ENCODE measurements at places on chromosomes 6 and 20. TPM values are rescaled to one million over a fixed set of nuclear protein-coding genes. Genes with fewer than 3 reads are reported as not detected.

UBE2J1 gene
- 30.0 TPM for total RNA-seq

CRISP2 gene
- total RNA-seq: not detected

FKBP1C gene
- 1.2 TPM for total RNA-seq

CD109 gene
- total RNA-seq: 1.3 TPM

RAET1E gene
- not detected for total RNA-seq

HLA-DQB2 gene
- 5.4 TPM for total RNA-seq

ELOVL4 gene
- not detected for total RNA-seq

F13A1 gene
- total RNA-seq: 21.1 TPM

PLA2G7 gene
- not detected for total RNA-seq

NUP43 gene
- total RNA-seq: 22.4 TPM

SNX9 gene
- 31.6 TPM for total RNA-seq

LRRC1 gene
- 1.0 TPM for total RNA-seq

OOEP gene
- 0.69 TPM for total RNA-seq

TRIM40 gene
- total RNA-seq: 0.39 TPM

SLC22A1 gene
- total RNA-seq: 2.5 TPM

GPSM3 gene
- total RNA-seq: 202 TPM

TNXB gene
- 11.2 TPM for total RNA-seq

OR2B6 gene
- total RNA-seq: not detected

MICB gene
- total RNA-seq: 22.0 TPM

BMP5 gene
- total RNA-seq: not detected

PRDM1 gene
- total RNA-seq: 327 TPM

HTR1B gene
- total RNA-seq: not detected

GDAP1L1 gene
- not detected for total RNA-seq

ADGB gene
- total RNA-seq: not detected

HLA-DRA gene
- 100 TPM for total RNA-seq

PABPC1L gene
- 66.1 TPM for total RNA-seq

JAG1 gene
- 0.30 TPM for total RNA-seq

HLA-DQA2 gene
- total RNA-seq: 0.32 TPM

LCA5 gene
- 0.30 TPM for total RNA-seq

NRN1 gene
- not detected for total RNA-seq

LY6G6F gene
- total RNA-seq: 1.5 TPM

SAMD5 gene
- not detected for total RNA-seq

ZSCAN23 gene
- 0.69 TPM for total RNA-seq

SEL1L2 gene
- not detected for total RNA-seq

SCUBE3 gene
- total RNA-seq: not detected

FARS2 gene
- 26.9 TPM for total RNA-seq

TP53TG5 gene
- total RNA-seq: not detected

SLC35D3 gene
- 0.15 TPM for total RNA-seq

ABHD16B gene
- total RNA-seq: not detected

SLA2 gene
- 39.4 TPM for total RNA-seq

DSE gene
- 10.2 TPM for total RNA-seq

TMEM74B gene
- total RNA-seq: not detected

TMEM200A gene
- total RNA-seq: 1.1 TPM

JPH2 gene
- not detected for total RNA-seq

RIMS1 gene
- not detected for total RNA-seq

GSTA3 gene
- not detected for total RNA-seq

PIGU gene
- total RNA-seq: 9.7 TPM

ARMC2 gene
- total RNA-seq: 12.5 TPM

Data from CD4-positive, CD25-positive, alpha-beta regulatory T cell (primary cell).